Cerebellar cortex (tissue), 1 donor: ENCODE measurements at places on chromosomes 3 and 15.

- no peak for DNase-seq
Observed at GRCh38 chr3:193269343-193270028, 28.5 kb downstream of the PLAAT1 start.

DNA sequence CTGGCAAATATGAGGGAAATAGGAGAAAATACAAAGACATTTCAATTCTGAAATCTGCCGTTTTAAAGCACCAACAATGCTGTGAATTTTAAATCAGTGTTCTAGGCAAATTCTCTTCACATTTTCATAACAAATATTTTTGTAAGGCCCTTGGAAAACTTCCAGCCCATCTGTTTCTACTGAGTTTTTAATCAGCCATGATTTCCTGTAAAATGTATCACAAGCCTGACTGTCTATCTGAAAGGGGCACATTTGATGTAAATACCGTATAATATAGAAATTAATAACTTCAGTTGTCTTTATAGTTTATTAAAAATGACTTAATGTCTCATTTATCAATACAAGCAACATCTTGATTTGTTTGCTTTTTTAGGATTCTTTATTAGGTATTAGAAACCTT, 454.7 kb downstream of the PYDC2 start:
- DNase-seq, result peak; percentile 31

- no peak for DNase-seq
Observed at GRCh38 chr3:183377307-183377959, 51.0 kb downstream of the MCF2L2 start.

GRCh38 chr3:138222942-138223287, 35.8 kb downstream of the ARMC8 start:
- DNase-seq, result no peak

DNA sequence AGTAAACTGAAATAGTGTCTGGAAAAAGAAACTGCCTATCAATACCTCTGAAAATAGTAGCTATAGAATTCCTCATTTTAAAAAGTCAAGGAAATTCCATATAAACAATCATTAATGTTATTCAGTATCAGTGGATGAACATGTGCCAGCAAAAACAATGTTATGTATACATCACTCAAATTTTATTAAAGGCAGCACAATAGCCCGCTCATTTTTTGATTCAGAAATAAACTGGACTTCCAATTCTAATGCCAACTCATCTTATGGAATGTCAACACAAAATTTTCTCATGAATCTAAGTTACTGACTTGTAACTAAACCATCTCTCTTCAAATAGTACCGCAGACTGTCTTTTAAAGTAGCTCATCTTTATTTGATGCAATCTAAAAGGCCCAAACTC, 19.0 kb downstream of the THBS1 start:
- DNase-seq, result no peak

- DNase-seq, result no peak
Observed at GRCh38 chr15:59017449-59017848, 30.0 kb downstream of the RNF111 start.

- DNase-seq, result no peak
Observed at GRCh38 chr15:61382927-61383326, 153.8 kb upstream of the RORA start.

- peak; percentile 9 for DNase-seq
Observed at GRCh38 chr15:62125773-62126172, 39.3 kb downstream of the C2CD4B start.

DNA sequence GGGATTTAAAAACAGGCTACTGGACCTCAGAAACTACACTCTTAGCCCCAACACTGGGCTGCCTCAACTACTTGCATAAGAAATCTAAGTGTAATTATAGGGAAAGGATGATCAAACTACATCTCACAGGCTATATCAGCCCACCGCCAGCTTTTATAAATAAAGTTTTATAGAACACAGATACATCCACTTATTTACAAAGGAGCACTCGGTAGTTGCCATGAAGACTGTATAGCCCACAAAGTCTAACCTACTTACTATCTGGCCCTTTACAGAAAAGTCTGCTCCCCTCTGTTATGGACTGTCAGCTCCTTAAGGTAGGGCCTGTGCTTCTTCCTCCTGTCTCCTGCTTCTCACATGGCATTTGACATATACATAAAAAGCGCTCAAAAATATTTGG, 9.5 kb downstream of the OSBPL10 start:
- no peak for DNase-seq

GRCh38 chr15:32855942-32856341, 138.1 kb downstream of the GREM1 start:
- no peak for DNase-seq

GRCh38 chr3:34131091-34131490, 332.7 kb downstream of the PDCD6IP start:
- no peak for DNase-seq

DNA sequence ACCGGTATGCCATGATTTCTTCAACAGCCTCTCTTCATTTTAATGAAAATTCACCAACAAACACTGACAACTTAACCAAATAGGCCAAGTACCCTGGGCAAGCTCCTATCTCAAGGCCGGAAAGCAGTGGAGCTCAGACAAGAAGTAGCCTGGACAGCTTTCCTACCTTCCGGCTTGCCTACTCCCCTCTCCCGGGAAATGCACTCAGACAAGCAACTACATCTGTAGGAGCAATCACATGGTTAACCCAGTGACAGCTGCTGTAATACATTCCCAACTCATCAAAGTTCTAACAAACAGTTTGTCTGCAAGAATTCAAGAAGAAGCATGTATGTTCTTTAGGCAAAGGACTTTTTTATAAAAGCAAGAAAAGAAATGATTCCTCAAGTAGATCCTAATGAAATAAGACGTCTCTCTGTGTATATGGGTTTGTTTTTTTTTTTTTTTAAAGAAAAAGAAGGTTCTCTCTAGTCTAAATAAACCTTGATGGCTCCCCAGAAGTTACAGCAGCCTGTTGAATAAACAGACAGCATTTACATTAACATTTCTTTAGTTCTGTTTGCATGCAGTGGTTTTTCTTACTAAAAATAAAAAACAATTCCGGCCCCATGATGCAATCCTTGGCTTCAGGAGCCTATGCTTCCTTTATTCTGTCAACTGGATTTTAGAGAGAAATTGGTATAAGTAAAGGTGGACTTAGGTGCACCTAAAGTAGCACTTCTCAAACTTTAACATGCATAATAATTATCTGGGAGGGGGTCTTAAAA, 278.7 kb downstream of the NEK10 start:
- no peak for DNase-seq

DNA sequence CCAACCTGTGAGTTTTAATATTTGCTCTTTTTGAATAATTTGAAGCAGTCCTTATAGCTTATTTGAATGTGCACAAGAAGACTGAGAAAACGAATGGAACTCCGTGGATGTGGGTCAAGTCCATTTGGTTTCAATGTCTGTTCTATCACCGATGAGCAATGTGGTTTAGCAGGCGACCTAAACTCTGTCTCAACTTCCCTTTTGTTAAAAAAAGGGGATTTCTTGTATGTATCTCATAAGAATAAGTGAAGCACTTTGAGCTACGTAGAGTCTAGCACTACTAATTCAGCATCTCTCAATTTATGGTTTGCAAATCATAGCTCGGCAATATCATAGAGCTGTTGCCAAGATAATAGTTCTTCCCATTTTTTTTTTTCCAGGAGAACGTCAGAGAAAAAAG, 4.6 kb upstream of the SKIL start:
- no peak for DNase-seq

- DNase-seq, result no peak
Observed at GRCh38 chr15:99432271-99433025, 133.3 kb upstream of the MEF2A start.

GRCh38 chr3:14439501-14440167, 37.2 kb downstream of the SLC6A6 start:
- DNase-seq, result no peak

DNA sequence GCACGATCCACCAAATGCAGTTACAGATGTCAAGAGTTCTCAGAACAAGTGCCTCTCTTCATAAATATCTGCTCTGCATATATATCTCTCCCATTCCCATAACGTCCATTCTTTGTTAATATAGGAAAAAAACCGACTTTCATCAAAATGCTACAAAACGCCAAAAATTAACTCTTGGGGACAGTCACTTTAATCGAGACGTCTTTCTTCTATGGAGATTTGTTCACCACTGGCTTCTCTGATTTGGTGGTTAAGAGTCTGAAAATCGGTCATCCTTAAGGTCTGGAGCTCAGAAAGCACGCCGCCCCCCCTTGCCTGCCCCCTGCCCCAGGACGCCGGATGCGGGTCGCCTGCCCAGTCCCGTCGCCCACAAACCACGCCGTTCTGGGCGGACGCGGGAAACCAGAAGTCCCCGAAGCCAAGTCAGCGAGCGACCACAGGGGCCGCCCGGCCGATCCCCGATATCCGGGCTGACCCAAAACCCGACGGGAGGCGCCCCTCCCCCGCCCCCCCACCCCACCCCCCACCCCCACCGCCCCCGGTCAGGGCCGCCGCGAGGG, 252.7 kb downstream of the TJP1 start:
- peak; percentile 10 for DNase-seq

DNA sequence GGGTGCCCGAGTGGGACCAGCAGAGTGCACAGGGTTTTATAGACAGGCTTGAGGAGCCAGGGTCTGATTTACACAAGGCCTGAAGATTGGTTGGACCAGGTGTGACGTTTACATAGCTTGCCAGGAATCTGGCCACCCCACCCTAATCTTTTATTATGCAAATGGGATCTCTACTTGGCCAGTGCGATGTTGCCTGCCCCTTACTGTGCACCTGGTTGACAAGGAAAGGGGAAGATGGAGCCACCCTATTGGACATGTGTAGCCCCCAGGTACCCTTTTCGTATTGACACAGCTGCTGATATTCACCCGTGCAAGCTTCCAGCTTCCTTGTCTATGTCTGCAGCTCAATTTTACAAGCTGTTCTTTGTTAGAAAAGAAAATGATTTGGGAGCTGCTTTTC, 132.0 kb downstream of the ARNT2 start:
- DNase-seq, result no peak

GRCh38 chr3:115699706-115700105, 76.4 kb downstream of the GAP43 start:
- no peak for DNase-seq
